ENCODE measurements at places on chromosomes 12 and 14.

GRCh38 chr14:32006263-32007110, 70.6 kb upstream of the ARHGAP5 start:
- DNase-seq, result no peak

GRCh38 chr14:73696466-73697400, 17.5 kb downstream of the PNMA1 start:
- DNase-seq, result peak; percentile 78

DNA sequence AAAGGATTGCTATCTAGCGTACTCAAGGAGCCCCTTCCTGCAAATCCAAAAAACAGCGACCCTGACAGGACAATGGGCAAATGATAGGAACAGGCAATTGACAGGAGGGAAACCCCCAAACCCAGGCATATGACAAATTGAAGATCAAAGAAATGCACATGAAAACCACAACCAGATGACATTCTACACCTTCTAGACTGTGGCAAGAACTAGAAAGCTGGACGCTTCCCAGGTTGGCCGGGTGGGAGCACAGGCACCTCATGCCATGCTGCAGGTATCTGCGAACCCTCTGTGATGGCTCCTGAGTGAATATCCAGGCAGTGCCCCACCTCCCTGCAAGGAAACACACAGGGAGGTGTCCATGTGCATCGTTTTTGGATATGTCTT, 37.1 kb downstream of the CMKLR1 start:
- DNase-seq, result no peak

- DNase-seq, result no peak
These were observed 78.0 kb downstream of the TMEM260 start for GRCh38 chr14:56657604-56658003.

- DNase-seq, result no peak
These were observed 13.8 kb downstream of the RAD51B start for GRCh38 chr14:67833403-67833802.

DNA sequence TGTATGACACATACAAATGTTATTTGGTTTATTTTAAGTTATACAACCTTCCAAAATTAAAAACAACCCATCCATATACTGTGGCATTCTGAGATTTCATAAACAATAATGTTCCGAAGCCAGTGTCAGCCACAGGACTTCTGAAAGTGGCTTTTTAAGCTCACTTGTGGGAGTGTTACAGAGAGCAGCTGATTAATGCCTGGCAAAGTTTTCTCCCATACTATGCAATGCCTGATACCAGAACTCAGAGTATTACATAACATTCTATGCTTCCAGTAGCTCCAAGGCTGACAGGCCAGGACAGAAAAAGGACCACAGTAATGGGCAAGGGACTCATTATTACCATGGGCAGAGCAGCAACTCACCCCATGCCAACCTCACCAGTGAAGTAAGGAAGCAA, 29.3 kb downstream of the NELL2 start:
- DNase-seq, result no peak

Data from Panc1 (cell line).